ENCODE measurements at places on chromosomes 13 and 19.

DNA sequence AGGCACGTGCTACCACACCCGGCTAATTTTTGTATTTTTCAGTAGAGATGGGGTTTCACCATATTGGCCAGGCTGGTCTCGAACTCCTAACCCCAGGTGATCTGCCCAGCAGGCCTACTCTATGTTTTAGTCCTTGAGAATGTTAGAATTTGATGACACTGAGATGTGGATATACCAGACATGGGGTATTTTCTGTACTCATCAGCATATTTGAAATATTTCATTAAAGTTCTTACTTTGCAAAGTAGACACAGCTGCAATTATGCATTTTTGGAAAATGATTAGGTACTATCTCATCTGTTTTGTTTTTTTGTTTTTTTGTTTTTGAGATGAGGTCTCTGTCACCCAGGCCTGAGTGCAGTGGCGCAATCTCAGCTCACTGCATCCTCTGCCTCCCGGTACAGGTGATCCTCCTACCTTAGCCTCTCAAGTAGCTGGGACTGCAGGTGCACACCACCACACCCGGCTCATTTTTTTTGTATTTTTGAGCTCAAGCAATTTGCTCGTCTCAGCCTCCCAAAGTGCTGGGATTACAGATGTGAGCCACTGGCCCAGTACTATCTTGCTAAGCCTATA, 12.7 kb downstream of the SPINT2 start:
- no peak for DNase-seq

DNA sequence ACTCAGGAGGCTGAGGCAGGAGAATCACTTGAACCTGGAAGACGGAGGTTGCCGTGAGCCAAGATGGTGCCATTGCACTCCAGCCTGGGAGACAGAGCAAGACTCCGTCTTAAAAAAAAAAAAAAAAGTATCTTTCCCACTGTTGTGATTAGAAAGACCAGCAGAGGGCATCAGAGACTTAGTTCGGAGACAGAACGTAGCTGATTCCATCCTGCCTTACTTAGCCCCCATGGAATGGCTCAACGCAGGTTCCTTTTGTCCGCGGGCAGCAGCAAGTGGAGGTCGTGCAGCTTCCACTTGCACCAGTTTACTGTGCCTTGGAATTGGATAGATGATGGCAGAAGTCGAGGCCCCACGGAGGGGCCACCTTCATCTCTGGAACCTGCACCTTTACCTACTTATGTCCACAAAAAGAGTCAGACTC, 8.1 kb downstream of the TIMM29 start:
- no peak for DNase-seq

DNA sequence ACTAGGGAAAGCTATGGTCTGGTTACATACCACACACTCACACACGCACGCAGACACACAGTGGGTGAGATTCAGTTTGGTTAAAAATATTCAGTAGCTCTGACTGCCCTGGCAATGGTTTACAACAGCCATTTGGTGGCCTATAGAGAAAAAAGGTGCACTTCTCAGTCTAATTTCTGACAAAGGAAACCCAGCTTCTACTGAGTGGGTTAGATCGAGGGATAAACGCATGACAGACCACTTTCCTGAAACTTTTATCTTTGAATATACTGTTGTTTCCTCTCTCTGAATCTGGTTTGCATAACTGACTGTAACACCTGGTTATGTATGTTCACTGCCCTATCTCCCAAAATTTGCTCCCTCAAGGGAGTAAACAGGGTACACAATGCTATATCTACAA, 2.5 kb downstream of the LIG4 start:
- DNase-seq: no peak

DNA sequence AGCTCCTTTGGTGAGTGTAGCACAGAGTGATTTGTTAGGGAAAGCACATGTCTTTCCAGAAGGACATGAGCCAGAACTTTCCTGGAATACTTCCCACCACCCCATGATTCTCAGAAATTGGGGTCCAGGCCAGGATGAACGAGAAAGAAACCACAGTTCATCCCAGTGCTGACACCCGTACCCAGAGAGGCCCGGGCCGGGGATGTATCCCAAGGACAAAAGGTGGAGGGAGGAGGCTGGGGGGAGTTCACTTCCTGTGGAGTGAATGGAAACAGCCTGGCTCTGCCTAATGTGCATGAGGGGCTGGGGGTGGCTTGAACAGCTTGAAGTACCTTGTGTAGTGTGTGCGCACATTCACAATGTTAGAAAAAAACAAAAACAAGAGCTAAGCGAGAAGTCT, 47.5 kb downstream of the CDADC1 start:
- DNase-seq: no peak

GRCh38 chr13:98563071-98563470, 13.8 kb downstream of the STK24 start:
- no peak for DNase-seq
